IPS DF 19.7 (cell line): ENCODE measurements at places on chromosomes 3 and 15.
A peak's percentile ranks its signal among the peaks of the same experiment; 100 is the strongest.

- no peak for DNase-seq
These were observed 1.1 kb upstream of the HAPLN3 start for GRCh38 chr15:88896333-88897033.

DNA sequence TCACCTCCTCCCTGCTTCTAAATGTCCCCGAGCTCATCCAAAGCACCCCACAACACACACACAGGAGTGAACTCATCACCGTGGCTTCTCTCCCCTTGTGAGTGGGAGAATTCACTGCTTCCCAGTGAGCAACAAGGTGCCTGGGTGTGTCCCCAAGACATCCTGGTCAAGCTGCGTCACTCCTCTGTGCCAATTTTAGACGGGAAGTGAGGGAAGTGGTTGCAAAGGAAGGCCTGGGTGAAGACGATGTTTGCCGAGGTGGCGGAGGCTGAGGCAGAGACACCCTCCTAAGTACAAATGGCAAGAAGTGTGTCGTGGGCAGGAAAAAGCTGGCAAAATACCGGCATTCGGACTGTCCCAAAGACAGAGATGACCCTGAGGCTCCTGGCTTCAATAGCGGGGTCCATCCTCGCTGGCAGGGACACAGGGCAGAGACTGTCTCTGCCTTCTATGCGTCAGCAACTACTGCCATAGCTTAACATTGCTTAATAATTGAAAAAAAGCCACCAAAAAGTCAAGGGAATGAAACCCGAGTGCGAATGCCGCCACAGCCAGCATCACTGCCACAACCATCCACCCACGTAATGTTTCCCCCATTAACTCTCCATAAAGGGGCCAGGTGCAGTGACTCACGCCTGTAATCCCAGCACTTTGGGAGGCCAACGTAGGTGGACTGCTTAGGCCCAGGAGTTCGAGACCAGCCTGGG, 72.8 kb downstream of the VGLL4 start:
- no peak for DNase-seq

DNA sequence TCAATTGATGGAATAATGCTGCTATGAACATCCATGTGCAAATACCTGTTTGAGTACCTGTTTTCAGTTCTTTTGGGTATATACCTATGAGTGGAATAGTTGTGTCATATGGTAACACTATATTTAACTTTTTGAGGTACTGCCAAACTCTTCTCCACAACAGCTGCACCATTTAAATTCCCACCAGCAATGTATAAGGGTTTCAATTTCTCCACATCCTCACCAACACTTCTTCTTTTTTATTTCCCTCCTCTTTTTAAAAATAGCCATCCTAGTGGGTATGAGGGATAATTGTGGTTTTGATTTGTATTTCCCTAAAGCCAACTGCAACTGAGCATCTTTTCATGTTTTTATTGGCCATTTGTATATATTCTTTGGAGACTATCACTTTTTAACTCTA, 31.3 kb upstream of the ARHGEF3 start:
- no peak for DNase-seq

DNA sequence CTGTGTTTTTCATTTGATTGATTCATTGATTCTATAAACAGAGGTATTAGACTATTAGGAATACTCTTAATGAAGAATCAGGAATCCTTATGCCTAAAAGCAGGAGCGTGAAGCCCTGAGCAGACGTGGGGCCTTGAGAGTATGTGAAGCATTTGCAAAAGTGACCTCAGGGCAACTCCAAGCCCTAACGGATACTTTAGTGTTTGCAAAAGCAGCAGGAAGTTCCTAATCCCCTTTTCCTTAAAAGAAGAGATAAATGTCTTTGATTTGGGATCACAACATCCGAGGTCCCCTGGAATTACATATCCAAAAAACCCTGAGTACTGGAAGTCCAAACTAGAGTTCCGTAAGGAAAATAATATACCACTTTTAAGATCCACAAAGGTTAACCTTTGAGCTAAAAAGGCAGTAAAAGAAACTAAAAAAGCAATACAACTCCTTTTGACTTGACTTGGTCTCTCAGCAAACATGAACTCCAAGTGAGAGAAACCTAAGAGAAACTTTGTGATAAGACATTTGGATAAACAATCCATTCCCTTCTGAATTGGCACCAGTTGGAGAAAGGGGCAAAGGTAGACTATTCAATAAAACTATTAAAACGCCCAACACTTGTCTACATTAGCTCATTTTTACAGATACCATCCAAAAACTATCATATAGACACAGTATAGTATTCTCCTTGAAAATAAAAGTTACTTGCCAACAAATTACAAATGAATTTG, 27.4 kb downstream of the PRTG start:
- DNase-seq = no peak

DNA sequence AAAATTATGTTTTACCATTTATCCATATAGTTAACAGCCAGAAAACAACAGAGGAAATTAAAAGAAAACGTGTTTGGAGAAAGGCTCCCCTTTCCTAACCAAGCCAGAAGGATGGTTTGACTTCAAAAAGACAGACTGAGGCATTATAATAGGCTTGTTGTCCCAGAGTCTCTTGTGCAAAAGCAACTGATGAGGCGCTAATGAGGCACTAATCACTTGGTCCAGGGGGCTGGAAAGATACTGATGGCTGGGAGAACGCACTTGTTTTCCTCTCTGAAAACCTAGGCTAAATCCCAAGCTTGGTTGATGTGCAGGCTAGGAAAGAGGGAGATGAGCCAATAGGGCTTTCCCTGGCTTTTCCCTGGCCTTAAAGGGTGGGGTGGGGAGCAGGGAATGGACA, 389.6 kb downstream of the NTRK3 start:
- DNase-seq = no peak

GRCh38 chr3:51646091-51646490, 25.0 kb upstream of the TEX264 start:
- DNase-seq = no peak

DNA sequence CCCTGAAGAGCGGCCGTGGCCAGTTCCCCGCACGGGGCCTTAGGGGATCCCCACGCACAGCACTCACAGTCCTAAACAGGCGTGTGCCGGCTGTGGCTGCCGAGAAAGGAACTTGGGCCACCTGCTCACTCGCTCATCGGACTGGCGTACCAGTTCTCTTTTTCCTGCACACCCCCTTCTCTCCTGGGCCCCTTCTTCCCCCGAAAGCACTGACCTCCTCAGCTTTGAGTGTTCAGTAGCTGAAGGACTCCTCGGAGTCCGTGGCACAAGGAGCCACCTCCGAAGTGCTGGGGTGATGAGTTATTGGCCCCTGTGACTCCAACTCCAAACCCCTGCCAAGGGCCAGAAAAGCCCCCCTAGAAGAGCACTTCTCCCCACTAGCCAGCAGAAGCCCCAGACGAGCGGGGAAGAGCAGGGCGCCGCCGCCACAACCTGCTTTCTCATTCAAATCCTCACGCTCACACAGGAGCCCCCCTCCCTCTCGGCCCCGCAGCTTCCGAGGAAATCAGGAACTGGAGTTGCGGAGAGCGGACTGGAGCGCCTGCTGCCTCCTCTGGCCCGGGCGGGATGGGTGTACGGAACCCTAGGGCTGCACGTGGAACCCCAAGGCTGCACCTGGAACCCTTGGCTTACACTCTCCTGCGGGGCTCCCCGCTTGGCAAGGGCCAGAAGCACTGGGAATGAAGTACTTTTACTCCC, at the start of gene PLCH1:
Gene PLCH1, minus strand, starts transcription at position 446 of the 699 bp plus-strand sequence. CDS start 40,847 bp downstream, outside the sequence.
- peak; percentile 56 for DNase-seq
